A673 (cell line): ENCODE measurements at places on chromosomes 13 and 19. TPM values are rescaled to one million over a fixed set of nuclear protein-coding genes. Genes with fewer than 3 reads are reported as not detected.

DNA sequence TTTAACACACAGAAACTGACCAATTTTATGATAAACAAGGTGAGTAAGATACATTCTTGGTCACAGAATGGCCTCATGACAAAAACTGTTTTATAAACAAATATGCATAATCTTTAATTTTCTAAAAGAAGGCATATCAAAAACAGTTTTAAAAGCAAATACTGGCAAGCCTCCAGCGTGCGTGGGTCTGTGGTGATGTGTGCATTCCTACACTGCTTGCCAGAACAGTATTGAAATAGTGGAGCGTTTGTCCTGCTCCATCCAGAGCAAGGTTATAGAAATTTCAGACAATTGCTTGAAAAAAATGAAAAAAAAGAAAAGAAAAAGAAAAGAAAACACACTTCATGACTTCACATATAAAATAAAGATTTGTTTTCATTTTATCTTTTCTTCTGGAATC lies 140.9 kb downstream of the MZT1 start:
- no peaks in the 10 kb centered on the region for H3K4me1 ChIP-seq
- no peak for DNase-seq
- H3K27ac ChIP-seq, result no peak overlapping the region
- H3K4me3 ChIP-seq, result no peak overlapping the region

- no peak overlapping the region for H3K27ac ChIP-seq
- no peaks in the 10 kb centered on the region for H3K27me3 ChIP-seq
- H3K36me3 ChIP-seq, result peaks cover 13% of the 10 kb centered on the region
- no peak overlapping the region for H3K4me3 ChIP-seq
- H3K4me1 ChIP-seq, result no peaks in the 10 kb centered on the region
Observed at GRCh38 chr19:45146251-45146650, 14.5 kb downstream of the NKPD1 start.

The EPN1 gene
- 178 and 186 TPM in 2 replicates for total RNA-seq

- H3K4me3 ChIP-seq, result no peak overlapping the region
- no peaks in the 10 kb centered on the region for H3K4me1 ChIP-seq
- H3K27ac ChIP-seq, result no peak overlapping the region
- DNase-seq, result no peak
- H3K27me3 ChIP-seq, result no peaks in the 10 kb centered on the region
- no peaks in the 10 kb centered on the region for H3K36me3 ChIP-seq
Observed at GRCh38 chr13:30900436-30900835, 5.6 kb upstream of the MEDAG start.
